ENCODE measurements at places on chromosomes 3 and 15. TPM values are rescaled to one million over a fixed set of nuclear protein-coding genes. Genes with fewer than 3 reads are reported as not detected.

- H3K4me1 ChIP-seq, result peaks cover 21% of the 10 kb centered on the region
- H3K4me3 ChIP-seq, result no peak overlapping the region
- H3K36me3 ChIP-seq, result no peaks in the 10 kb centered on the region
- no peak overlapping the region for H3K27ac ChIP-seq
- H3K27me3 ChIP-seq, result no peaks in the 10 kb centered on the region
- no peak for DNase-seq
Observed at GRCh38 chr15:74960995-74961588, 4.5 kb upstream of the RPP25 start.

DNA sequence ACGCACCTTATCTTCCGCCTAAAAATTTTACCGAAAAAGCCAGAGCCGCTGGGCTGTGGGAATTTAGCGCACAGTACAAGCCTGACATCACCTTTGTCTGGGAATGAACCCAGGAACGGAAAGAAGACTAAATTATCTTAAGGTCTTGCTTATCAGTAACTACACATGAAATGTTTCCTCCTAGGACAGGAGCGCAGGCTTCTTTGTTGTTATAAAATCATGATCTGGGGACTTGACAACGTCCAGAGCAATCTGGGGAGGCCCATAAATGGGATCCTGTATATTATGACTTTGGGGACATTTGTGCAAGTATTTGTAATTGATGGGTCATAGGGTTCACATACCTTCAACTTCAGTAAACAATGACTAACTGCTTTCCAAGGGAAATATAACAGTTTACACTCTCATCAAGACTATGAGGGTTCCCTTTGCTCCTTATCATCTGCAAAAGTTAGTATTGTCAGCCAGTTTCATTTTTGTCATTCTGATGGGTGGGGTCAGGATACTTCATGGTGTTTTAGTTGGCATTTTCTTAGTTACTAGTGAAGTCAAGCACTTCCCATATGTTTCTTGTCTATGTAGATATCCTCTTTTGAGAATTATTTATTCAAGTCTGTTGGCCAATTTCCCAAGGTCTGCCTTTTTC lies 213.9 kb upstream of the PFN2 start:
- no peaks in the 10 kb centered on the region for H3K36me3 ChIP-seq
- H3K27ac ChIP-seq, result no peak overlapping the region
- H3K4me1 ChIP-seq, result peaks cover 11% of the 10 kb centered on the region
- H3K4me3 ChIP-seq, result peak overlapping the region; percentile 35
- no peaks in the 10 kb centered on the region for H3K27me3 ChIP-seq
- no peak for DNase-seq

DNA sequence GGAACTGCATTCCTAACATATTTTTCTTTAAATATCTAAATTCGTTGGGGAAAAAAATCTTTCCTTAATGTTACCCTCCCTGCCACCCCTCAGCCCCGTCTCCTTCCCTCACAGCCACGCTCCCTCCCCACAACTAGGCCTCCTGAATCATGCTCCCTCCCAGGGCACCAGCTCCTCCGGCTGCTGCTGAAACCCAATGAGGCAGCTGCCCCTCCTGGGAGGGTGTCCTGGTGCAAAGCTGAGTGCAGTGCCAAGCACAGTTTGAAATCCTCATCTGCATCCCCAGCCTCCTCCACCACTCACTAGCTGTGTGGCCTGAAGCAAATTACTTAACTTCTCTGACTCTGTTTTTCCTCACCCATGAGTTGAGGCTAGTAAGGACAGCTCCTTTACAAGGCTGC lies 2.7 kb upstream of the NR2E3 start:
- no peaks in the 10 kb centered on the region for H3K27me3 ChIP-seq
- no peak for DNase-seq
- H3K4me3 ChIP-seq, result no peak overlapping the region
- H3K27ac ChIP-seq, result no peak overlapping the region
- no peaks in the 10 kb centered on the region for H3K4me1 ChIP-seq
- H3K36me3 ChIP-seq, result no peaks in the 10 kb centered on the region

DNA sequence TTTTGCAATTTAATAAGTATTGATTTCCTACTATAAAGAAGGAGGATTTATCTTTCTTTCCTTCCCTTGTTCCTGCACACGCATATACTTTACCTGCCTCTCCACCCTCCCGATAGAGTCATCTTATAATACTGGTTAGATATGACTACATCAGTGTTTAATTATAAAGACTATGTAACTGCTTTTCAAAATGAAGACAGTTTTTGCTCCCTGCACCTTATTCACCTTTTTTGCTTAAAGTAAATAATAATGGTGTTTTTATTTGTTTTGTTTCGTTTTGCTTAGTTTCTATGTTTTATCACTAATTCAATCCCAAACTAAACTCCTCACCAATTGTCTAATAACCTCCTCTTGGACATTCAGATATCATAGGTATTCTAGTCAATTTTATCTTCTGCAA lies 101.9 kb upstream of the RORA start:
- no peaks in the 10 kb centered on the region for H3K4me1 ChIP-seq
- DNase-seq, result no peak
- no peak overlapping the region for H3K27ac ChIP-seq
- H3K4me3 ChIP-seq, result no peak overlapping the region
- H3K27me3 ChIP-seq, result no peaks in the 10 kb centered on the region

DNA sequence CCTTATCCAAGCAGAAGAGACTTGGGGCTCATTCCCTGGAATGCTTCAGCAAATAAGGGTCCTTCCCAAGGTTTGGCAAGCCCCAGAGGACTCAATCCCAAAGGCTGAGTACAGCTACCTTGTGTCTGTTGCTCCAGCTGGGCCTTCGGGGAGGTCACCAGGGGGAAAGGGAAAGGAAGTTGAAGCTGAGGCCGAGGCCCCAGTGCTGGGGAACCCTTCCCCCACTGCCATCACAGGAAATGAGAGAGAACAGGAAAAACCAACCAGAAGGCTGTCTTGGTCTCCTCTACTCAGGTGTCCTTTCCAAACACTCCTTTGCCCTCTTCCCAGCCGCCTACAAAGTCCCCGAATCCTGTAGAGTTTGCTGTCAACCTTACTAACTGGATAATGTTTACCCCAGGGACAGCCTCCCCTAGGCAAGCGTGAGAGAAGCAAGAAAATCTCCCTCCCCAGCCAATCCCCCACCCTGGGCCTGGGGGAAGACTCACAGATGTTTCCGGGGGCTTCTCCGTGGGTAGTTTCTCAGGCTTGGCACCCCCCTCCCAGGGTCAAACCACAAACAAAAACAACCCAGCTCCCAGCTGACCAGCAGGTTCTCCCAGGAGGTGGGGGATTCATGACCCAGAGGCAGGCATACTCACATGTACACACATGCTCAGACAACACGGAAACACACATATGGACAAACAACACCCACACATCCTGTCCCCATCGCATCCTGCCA lies 5.5 kb downstream of the CSRNP1 start:
- peak overlapping the region; percentile 86 for H3K4me3 ChIP-seq
- H3K36me3 ChIP-seq, result peaks cover 38% of the 10 kb centered on the region
- DNase-seq, result no peak
- H3K27ac ChIP-seq, result peak overlapping the region; percentile 99
- H3K27me3 ChIP-seq, result no peaks in the 10 kb centered on the region
- H3K4me1 ChIP-seq, result peaks cover 84% of the 10 kb centered on the region

Gene GABRG3
- total RNA-seq, result not detected

Gene ACP3
- 19.9 TPM for total RNA-seq

- no peak overlapping the region for H3K4me3 ChIP-seq
- H3K36me3 ChIP-seq, result no peaks in the 10 kb centered on the region
- no peak overlapping the region for H3K27ac ChIP-seq
- H3K4me1 ChIP-seq, result no peaks in the 10 kb centered on the region
- DNase-seq, result no peak
Observed at GRCh38 chr3:140552898-140553297, 125.0 kb upstream of the TRIM42 start.

GRCh38 chr3:152403632-152404066 lies 134.9 kb downstream of the MBNL1 start:
- H3K27me3 ChIP-seq, result no peaks in the 10 kb centered on the region
- peak overlapping the region; percentile 76 for H3K27ac ChIP-seq
- no peak overlapping the region for H3K4me3 ChIP-seq
- DNase-seq, result peak; percentile 63
- no peaks in the 10 kb centered on the region for H3K36me3 ChIP-seq

Gene SCAANT1
- not detected for total RNA-seq

GRCh38 chr3:193971261-193971751 lies 164.6 kb upstream of the HES1 start:
- peaks cover 42% of the 10 kb centered on the region for H3K4me1 ChIP-seq
- no peaks in the 10 kb centered on the region for H3K27me3 ChIP-seq
- H3K36me3 ChIP-seq, result no peaks in the 10 kb centered on the region
- no peak overlapping the region for H3K27ac ChIP-seq
- DNase-seq, result peak; percentile 58

DNA sequence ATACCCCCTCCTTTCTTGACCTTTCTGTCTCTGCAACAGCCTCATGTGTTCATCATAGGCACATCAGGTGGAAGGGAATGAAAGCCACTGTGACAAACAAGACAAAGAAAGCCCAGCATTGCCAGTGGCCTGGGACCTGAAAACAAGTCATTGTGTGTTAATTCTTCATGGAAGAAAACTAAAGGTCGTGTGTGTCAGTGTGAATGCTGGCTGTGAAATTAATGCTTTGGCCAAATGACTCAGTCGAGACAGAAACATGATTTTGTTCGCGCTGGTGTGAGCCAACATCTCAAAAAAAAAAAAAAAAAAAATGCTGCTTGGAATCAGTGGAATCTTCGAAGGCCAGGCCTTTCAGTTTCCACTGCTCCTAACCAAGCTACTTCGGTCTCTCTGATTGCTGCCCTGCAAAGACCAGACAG lies 386.5 kb upstream of the PROK2 start:
- no peaks in the 10 kb centered on the region for H3K27me3 ChIP-seq
- no peak for DNase-seq
- no peak overlapping the region for H3K4me3 ChIP-seq
- H3K4me1 ChIP-seq, result peaks cover 12% of the 10 kb centered on the region
- no peaks in the 10 kb centered on the region for H3K36me3 ChIP-seq
- H3K27ac ChIP-seq, result no peak overlapping the region

- no peak overlapping the region for H3K4me3 ChIP-seq
- no peak for DNase-seq
- H3K4me1 ChIP-seq, result no peaks in the 10 kb centered on the region
- H3K27ac ChIP-seq, result peak overlapping the region; percentile 28
Observed at GRCh38 chr3:187695449-187695848, 6.9 kb downstream of the RTP2 start.

DNA sequence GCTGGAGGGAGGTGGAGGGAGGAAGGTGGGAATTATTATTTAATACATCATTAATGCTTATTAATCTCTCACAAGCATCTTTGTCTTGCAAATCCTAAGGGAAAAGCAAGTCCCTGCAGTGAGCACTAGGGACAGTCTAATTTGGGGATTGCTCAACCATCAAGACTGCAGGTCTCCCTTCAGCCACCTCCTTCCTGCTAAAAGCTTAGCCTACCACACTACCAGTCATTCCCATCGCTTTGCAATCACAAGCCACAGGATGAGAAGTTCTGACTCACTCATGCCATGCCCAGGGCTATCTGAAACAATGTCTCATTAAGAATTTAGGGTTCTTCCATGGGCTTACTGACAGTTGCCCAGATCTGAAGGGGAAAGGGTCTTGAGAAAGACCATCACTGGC lies 51.0 kb upstream of the EIF1B start:
- H3K4me3 ChIP-seq, result no peak overlapping the region
- no peak for DNase-seq
- no peak overlapping the region for H3K27ac ChIP-seq

Gene FBLN2
- total RNA-seq, result 40.8 TPM

DNA sequence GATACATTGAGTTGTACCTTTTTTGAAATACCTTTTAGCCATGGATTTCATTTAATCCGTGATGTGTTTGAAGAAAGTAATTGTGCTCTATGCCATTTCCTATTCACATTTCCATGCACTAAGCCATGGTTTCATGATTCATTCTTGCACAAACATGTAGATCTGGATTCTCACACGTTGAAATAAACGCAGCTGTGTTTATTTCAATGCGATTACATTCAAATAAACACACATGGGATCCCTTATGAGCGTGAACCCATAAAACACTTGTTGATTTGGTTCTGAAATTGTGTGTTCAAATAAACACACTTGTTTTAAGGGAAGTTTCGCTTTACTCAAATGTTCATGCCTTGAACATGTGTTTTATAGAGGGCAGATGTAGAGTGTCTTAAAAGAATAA lies 39.2 kb downstream of the BBX start:
- no peak for DNase-seq
- H3K4me3 ChIP-seq, result no peak overlapping the region
- no peaks in the 10 kb centered on the region for H3K36me3 ChIP-seq
- no peak overlapping the region for H3K27ac ChIP-seq
- no peaks in the 10 kb centered on the region for H3K4me1 ChIP-seq

- H3K4me1 ChIP-seq, result no peaks in the 10 kb centered on the region
- H3K27me3 ChIP-seq, result no peaks in the 10 kb centered on the region
- H3K27ac ChIP-seq, result no peak overlapping the region
- no peak for DNase-seq
- no peaks in the 10 kb centered on the region for H3K36me3 ChIP-seq
- no peak overlapping the region for H3K4me3 ChIP-seq
Observed at GRCh38 chr3:111690242-111690641, 95.1 kb upstream of the ZBED2 start.

- no peaks in the 10 kb centered on the region for H3K27me3 ChIP-seq
- H3K4me1 ChIP-seq, result no peaks in the 10 kb centered on the region
- H3K4me3 ChIP-seq, result no peak overlapping the region
- no peak for DNase-seq
- H3K27ac ChIP-seq, result no peak overlapping the region
Observed at GRCh38 chr3:101253396-101253795, 67.0 kb downstream of the IMPG2 start.

Gene SCN5A
- 0.24 TPM for total RNA-seq

Gene KNG1
- not detected for total RNA-seq

Gene EAF2
- total RNA-seq, result 7.3 TPM

- no peak overlapping the region for H3K27ac ChIP-seq
- no peaks in the 10 kb centered on the region for H3K27me3 ChIP-seq
Observed at GRCh38 chr15:39336926-39337325, 244.0 kb upstream of the THBS1 start.

- H3K27ac ChIP-seq, result no peak overlapping the region
- no peak overlapping the region for H3K4me3 ChIP-seq
- H3K4me1 ChIP-seq, result no peaks in the 10 kb centered on the region
- no peaks in the 10 kb centered on the region for H3K27me3 ChIP-seq
- no peaks in the 10 kb centered on the region for H3K36me3 ChIP-seq
Observed at GRCh38 chr3:174488527-174488926, 370.6 kb upstream of the NAALADL2 start.
